ENCODE measurements at places on chromosomes 12 and 14.

DNA sequence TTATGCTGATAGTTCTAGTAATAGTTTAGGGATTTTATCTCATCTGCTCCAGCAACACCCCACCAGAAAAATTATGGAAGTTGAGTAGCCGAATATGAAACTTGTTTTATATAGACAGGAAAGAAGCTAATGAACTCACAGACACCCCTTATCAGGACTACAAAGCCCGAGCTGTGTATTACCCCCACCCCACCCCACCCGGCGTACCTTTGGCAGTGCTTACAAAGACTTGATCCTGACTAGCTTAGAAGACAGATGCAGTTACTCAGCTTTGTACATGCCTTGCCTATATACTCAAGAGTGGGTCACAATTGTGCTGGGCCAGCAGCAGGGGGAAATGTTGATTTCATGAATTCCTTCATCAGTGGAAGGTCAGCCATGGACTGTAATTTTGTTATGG, 22.4 kb downstream of the PROX2 start:
- DNase-seq = no peak

DNA sequence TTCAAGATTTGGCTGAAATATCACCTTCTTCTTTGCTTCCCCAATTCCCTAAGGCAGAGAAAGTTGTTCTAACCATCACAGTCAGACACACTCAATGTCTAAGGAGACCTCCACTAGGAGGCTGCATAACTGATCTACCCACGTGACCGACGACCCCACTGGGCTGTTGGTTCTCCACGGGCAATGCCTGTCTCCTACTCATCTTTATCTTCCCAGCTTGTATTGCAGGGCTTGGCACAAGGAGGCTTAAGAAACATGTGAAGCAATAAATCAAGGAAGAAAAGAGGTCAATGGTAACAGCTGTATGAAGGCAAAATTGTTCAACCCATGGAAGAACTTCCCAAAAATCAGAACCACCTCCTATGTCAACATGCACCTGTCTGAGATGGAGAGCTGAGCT, 27.1 kb downstream of the NT5DC3 start:
- no peak for DNase-seq

DNA sequence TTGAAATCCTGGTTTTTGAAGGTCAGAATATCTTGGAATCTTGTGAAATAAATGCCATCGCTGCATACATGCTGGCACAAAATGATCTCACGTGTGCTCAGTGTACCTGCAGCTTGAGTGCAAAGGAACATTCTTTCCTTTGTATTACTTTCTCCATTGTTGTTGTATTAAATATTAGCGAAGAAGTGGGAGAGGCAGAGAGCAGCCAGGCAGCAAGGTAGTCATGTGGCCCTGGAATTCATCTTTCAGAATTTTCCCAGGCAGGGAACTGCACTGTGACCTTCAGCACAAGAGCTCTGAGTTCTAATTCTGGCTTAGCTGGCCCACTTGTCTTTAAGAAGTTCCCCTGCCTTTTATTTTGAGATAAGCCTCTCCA, 145.5 kb downstream of the PRKCH start:
- DNase-seq = no peak

- DNase-seq = no peak
Observed at GRCh38 chr14:73749706-73750530, 35.7 kb upstream of the PNMA1 start.

DNA sequence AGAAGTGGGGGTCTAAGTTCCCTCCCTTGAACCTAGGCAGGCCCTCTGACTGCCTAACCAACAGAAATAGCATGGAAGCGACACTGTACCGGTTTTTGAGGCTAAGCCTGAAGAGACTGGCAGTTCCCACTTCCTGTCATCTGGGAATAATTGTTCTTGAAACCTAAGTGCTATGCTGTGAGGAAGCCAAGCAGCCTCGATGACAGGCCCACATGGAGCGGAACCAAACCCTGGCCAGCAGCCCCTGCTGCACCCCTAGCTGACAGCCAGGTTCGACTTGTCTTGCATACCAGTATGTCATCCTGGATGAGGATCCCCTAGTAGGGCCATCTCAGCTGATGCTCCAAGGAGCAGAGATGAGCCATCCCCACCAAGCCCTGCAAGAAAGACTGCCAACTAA, 6.4 kb upstream of the GPR68 start:
- DNase-seq = no peak

DNA sequence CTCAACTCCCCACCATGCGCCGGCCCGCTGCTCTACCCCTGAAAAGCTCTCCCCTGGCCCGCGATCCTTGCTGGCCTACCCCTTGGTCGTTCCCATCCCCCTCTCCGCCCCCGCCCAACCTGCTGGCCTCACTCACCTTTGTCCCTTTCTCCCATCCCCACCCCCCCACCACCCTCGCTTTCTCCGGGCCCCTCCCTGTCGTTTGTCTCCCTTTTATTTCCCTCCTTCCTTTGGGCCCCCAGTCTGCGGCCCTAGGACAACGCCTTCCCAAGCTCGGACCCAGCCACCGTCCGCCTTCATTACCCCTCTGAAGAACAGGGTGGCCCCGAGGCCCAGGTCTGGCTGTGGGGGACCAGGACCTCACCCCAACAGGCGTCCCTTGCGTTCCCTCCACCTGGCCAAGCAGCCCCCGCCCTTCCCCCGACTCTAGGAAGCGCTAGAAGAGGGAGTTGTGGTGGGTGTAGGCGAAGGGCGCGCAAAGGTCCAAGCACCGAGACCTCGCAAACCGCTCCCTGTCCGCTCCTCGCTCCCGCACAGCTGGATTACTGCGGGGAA, 6.9 kb upstream of the SLC7A7 start:
- no peak for DNase-seq

DNA sequence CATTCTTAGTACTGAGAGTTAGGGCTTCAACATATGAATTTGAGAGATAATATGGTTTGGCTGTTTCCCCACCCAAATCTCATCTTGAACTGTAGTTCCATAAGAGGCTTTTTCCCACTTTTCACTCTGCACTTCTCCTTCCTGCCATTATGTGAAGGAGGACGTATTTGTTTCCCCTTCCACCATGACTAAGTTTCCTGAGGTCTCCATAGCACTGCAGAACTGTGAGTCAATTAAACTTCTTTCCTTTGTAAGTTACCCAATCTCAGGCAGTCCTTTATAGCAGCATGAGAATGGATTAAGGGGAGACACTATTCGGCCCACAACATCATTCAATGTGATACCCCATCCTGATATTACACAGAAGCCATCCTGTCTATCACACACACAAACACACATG, 36.8 kb upstream of the ALG10B start:
- no peak for DNase-seq

GRCh38 chr14:31842899-31843298, 234.2 kb upstream of the ARHGAP5 start:
- DNase-seq = no peak

DNA sequence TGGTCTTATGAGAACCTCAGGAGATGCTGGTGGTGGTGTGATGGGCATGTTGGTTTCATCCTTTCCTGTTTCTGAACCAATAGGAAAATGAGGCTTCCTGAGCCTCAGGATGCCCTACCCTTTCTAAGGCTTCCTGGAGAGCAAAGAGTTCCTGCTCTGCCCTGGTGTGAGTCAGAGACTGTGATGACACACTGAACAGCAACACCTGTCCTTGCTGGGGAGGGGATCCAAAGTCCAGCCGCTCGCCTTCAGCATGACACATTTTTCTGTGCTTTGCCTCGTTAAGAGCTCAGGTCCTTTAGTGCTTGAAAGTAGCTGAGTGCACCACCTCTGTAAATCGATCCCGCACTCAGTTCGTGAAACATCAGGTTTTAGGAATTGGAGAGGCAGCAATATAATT, 116.0 kb downstream of the CACNA1C start:
- DNase-seq = no peak

GRCh38 chr12:106903241-106903945, 52.3 kb upstream of the TMEM263 start:
- peak; percentile 35 for DNase-seq

- no peak for DNase-seq
Observed at GRCh38 chr12:19588951-19589350, 149.7 kb downstream of the AEBP2 start.

DNA sequence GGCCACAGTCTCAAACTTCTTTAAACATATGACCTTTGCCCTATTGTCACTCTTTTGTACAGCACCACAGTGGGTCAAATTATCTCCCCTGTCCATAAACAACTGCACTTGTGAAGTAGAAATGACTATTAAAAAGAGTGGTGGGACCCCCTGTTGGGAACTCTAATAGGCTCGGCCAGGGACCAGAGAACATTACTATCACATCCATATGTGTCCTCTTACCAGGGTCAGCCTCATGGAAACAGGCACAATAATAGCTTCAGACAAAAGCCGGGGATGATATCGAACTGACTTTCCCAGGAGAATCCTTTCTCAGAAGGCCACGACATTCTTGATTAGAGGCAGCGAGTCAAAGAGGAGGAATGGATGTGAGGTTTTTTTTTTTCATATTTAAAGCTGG, 96.6 kb downstream of the NKX2-1 start:
- DNase-seq = no peak

DNA sequence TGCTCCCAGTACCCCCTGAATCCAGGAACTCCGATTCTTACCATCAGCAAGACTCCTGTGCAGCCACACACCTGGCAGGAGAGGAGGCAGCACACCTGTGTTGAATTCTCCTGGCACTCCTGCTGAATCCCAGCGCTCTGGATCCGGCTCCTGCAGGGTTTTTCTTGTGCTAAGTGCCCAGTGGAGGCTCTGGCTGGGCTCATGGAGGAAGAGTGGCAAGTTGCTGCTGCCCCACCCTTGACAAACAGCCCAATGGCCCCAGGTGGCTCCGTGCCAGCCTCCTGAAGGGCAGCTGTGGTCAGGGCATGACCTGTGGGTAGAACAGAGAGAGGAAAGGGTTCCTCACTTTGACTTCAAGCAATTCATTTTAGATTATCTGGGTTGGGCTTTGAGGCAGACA, 20.0 kb downstream of the CRACR2A start:
- DNase-seq = no peak

- peak; percentile 50 for DNase-seq
Observed at GRCh38 chr14:103520657-103521437, 1.8 kb downstream of the CKB start.

DNA sequence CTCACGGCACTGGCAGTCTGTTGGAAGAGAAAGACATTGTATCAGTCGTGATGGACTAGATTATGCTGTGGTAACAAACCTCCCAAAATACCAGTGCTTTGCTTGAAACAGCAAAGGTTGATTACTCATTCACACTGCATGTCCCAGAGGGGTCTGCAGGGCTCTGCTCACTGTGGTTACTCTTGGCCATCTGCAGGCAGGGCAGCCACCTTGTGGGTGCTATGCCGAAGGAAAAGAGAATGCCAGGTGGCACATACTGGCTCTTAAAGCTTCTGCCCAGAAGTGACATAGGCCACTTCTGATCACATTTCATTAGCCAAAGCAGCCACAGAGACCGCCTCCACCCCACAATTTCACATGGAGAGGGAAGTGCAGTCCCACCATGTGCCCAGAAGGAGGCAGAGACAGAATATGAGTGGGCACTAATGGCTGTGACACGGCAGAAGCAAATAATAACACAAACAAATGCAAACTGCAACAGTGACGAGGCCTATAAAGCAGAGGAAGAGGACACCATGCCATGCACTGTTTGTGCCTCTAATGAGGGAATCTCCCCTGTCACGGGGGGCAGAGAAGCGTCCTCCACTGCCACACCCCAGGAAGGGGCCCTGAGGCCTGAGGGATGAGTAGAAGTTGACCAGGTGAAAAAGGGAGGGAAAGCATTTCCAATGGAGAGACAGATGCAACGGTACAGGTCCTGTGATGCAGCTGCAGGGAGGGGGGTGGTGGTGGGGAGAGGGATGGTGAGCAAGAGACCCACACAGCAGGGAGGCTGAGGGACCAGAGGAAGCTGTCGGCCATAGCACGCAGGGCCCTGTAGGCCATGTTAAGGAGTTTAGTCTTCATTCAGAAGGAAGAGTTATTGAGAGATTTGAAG, 51.7 kb upstream of the KICS2 start:
- DNase-seq = no peak

DNA sequence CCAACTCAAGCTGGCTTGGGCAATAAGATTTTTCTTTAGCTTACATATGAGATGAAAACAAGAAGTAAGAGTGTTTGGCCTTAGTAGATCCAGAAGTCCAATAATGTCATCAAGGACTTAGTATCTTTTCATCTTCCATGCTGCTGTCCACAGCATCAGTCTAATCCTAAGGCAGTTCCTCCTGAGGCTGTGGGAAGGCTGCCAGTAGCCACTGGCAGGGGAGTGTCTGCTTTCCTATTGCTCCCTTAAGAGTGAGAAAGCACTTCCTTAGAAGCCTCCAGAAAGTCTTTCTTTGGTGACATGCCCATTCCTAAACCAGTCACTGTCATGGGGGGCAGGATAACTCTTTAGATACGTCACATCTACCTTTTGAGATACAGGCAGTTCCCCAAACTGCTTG, 317.7 kb downstream of the BMP4 start:
- DNase-seq = no peak

DNA sequence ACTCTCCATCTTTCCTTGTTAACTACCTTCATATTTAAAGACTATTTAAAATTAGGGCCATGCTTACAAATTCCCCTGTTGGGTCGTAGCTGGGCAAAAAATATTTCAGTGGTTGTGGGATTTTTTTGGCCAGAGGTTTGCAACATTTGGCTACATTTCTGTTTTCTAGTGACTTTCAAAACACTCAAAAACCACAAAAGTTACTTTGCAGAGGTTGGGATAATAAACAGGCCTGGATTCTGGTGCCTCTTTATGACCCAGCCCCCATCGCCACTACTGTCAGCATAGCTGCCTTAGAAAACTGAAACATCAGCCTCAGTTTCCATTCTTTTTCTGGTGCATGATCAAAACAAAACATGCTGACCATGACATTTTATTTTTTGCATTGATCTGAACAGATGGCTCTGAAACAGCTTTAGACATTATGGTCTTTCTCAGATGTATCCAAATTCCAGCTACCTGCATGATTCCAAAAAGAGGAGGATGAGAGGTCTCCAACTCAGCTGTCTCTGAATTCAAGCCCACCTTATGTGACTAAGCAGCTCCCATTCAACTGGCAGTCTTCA, 5.2 kb downstream of the DPF3 start:
- DNase-seq = no peak

DNA sequence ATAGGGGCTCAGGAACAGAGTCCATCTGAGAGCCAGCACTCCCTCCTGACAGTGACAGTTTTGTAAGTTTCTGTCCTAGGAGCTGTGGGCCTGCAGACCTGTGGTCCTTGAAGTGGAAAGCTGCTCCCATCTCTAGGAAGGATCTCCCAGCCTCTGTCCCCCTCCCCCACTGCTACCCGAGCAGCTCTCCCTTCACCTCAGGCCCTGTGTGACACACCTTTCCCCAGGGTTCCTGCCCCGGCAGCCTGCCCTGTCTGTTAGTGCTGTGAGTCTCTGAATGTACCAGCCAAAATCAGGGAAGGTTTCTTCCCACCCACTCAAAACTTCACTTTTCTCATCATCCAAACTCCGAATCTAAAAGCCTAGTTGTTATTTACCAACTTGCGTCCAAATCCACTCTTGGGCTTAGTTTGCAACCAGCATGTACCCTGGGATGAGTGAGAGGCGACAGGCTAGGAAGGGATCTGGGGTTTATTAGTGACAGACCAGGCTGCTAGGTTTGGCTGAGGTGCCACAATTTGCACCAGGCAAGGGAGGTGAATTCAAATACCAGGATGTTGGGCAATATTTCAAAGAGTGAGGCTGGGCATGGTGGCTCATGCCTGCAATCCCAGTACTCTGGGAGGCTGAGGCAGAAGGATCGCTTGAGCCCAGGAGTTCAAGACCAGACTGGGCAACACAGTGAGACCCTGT, 39.9 kb downstream of the NINJ2 start:
- DNase-seq = no peak
